Hippocampal formation (tissue), 2 donors: ENCODE measurements at places on chromosomes 3 and 15.

DNA sequence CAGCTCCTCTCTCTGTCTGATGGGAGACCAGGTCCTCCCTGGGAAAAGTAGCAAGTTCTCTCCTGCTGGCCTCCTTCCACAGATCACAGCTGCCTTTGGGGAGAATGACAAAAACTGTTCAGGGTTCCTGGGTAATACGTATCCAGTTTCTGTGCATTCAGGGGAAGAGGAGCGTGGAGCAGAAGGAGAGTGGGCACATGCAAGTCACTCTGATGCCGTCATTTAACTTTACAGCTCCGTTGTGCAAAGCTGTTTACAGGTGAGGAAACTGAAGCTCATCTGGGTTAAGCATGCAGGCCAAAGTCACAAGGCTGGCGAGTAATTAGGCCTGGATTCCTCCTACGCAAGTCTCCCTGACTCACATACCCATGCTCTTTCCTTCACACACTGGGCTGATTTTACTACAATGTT lies 7.5 kb upstream of the TM4SF1 start:
- DNase-seq: no peak

DNA sequence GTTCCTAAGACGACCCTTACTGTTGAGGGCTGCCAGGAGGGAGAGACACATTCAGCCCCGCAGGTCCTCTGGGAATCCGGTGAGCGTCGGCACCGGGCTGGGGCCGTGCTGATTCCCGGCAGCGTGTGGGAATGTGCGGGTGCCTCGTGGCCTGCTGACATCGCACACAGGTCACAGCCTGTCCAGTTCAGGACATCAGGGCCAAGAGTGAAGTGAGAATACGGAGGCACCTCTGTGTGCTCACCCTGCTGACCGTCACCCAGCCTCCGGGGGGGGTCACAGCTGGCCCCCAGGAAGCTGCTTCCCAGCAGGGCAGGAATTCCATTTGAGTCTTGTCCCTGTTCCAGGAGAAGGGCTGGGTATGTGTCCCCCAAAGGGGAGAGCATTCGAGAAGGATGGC lies 53.6 kb downstream of the PGPEP1L start:
- no peak for DNase-seq

DNA sequence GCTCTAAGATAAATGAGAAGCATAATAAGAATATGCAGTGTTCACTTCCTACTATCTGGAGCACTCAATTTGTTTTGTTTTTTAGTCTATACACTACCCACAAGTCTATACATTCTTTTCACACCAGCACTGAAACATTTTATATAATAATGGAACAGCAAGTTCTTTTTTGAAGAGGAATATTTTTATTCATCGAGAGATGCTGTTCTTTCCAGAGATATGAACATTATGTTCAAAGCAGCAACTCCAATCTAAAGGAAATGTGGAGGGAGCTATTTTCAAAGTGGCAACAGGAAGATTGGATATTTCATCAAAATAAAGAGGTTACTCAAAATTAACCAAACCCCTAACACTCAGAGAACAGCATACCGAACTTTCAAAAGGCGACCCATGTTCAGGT lies 16.4 kb upstream of the PYDC2 start:
- DNase-seq: no peak

DNA sequence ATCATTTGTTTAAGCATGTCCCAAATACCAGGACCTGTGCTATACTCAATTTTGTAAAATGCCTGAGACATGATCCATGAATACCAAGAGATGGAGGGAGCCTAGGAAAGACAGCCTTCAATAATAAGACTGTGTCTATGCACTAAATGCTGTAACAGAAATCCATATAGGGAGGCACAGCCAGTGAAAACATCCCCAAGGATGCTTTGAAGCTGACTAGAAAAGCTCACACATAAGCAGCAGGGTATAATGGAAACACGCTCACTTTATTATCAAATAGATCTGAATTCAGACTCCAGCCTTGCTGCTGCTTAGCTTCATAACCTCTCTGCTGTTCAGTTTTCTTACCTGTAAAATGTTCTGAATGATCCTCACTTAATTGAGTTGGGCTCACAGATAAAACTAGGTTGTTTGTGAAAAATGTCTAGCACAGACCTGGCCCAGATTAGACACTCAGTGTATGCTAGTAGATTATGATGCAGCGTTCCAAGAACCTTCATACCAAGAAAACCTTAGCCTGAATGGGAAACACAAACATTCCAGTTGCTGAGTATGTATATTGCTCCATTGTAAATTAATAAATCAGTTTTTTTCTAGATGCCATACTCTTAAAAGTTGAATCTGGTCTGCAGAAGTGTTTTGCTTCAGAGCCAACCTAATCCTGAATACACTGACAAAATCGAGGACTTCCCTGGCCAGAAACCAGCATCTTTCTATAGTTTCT lies 3.8 kb upstream of the LARP6 start:
- DNase-seq: no peak

DNA sequence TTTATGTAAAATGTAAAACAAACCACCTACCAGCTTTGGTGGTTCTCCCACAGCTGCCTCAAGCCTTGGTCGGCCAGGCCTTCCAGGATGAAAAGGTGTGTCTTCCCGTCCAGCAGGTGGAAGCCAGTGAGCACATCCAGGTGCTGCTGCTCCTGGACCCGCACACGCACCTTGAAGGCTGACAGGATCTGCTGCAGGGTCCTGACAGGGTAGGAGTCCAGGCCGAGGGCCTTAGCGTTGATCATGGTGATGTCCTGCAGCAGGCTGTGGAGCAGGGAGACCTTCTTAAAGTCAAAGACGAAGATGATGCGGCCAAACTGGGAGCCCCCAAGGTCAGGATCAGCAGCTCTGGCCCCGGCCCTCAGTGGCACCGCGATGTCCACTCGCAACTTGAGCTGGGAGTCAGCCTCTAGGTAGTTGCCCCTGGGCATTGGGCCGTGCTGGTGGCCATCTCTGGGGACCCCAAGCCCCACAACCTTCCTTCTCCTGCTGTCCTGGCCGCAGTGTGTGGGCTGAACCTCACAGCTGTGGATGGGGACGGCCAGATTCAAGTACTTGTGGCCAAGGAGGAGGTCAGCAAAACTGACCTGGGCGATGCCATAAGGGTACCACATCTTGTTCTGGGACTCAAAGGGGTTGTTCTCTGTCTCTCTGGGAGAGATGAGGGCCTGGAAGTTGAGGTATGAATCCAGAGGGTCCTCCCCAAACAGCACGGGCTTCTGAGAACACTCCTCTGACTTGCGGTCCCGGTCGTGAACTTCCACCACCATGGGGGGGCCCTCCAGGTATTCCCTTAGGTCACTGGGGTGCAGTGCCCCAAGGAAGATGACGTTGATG lies 48.6 kb downstream of the CFAP92 start:
- no peak for DNase-seq

GRCh38 chr15:101639667-101640066 lies 12.5 kb downstream of the TM2D3 start:
- DNase-seq: no peak

DNA sequence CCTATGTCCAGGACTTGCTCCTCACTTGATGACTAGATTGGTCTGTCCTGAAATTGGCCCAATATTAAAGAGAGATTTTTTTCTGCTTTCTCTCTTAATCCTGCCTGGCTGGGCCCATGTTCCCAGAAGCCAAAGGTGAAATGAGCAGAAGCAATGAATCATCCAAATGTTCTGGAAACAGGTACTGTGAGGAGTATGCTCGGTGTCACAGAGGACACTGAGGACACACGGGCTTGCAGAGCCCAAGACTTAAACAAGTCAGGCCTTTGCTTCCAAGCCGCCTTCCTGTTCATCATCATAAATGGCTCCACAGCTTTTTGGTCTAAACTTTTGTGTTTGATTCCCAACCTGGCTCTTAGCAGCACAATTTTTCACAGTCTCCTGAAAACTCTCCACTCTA lies 31.4 kb downstream of the EIF3J start:
- DNase-seq: no peak

DNA sequence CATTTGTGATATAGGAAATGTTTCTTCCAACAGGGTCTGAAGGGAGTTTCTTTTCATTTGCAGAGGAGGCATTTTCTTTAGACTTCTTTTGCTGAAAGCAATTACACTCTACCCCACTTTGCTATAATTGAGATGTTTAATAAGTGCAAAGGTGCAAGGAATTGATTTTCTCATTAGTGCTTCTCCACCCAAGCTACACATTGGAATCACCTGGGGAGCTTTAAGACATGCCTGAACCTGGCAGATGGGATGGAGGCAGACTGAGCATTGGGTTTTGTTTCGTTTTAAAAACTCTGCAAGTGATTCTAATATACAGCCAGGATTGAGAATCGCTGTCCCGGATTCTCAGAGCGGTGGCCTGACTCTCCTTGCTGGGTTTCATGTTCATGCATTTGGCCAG lies 52.1 kb downstream of the MYZAP start:
- no peak for DNase-seq

- no peak for DNase-seq
Observed at GRCh38 chr15:67100801-67101581, 35.6 kb downstream of the SMAD3 start.
